Activated CD4-positive, alpha-beta T cell treated with anti-CD3 and anti-CD28 coated beads, Interleukin-2, amount 50 U/mL, for 4 hours (primary cell): ENCODE measurements at places on chromosomes 6 and 20.

- no peak for DNase-seq
These were observed 52.0 kb upstream of the FYN start for GRCh38 chr6:111925296-111925695.

DNA sequence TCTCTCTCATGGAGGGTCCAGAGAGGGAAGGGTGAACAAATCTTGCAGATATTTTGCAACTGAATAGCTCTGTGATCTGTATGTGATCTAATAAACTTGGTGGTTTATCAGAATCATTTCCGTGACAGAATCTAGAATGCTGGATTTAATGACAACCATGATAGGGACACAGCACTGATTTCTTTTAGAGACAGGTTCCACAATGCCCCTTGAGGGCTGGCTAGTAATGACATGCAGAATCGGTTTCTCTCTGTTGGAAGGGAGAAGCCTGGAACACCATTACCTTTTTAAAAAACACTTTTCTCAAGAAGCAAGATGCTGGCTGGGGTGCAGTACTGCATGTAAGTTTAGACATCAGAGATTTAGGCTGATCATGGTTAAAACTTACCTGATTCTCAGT lies 313.4 kb downstream of the CDH26 start:
- DNase-seq = no peak

DNA sequence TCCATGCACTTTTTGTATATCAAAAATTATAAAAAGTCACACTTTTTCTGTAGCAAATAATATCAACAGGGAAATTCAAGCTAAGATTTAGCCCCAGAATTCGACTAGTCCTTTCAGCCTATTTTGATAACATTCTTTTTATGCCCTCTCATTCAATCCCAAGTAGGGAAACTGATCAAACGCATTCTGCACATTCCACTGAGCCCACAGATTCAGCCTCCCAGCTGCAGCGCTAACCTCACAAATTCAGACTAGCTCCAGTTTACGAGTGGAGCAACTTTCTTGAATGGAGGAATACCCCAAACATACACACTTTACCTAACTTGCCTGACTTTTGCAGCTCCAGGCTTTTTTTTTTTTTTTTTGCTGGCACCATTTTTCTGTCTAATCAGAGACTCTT lies 70.3 kb upstream of the HEY2 start:
- DNase-seq = no peak

DNA sequence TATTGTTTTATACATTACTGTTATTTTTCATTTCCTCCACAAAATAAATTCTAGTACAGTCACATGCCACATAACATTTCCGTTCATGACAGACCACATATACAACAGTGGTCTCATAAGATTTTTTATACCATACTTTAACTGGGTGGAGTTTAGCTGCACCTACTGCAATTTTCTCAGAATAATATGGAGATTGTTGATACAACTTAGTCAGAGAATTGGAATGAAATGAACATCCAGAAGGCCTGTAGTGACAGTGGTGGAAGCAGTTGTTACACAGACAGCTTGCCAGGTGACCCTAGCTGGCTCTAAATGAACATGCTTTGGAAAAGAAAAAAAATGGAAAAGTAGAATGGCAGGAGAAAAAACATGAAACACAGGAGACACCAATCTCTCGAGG lies 183.2 kb upstream of the TCF21 start:
- DNase-seq = no peak

- no peak for DNase-seq
These were observed 88.1 kb upstream of the IYD start for GRCh38 chr6:150280703-150281102.
